Activated naive CD4-positive, alpha-beta T cell (primary cell): ENCODE measurements at places on chromosomes 7 and 10.
A peak's percentile ranks its signal among the peaks of the same experiment; 100 is the strongest.

DNA sequence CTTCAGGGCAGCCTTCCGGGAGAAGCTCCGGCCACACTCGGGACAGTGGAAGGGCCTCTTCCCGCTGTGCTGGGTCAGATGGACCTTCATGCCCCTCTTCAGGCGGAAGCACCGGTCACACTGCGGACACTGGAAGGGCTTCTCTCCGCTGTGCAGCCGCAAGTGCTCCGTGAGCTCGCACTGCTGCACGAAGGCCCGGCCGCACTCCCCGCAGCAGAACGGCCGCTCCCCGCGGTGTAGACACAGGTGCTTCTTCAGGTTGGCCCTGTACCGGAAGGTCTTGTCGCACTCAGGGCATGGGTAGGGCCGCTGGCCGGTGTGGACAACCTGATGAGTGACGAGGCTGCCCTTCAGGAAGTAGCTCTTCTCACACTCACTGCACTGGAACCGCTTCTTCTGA is 14.2 kb upstream of the ZNF786 start:
- no peak for DNase-seq

GRCh38 chr7:29277436-29278215 is 83.1 kb downstream of the CHN2 start:
- DNase-seq: no peak

- DNase-seq: peak; percentile 9
These were observed 1.3 kb downstream of the ZNRF2 start for GRCh38 chr7:30285536-30286284.

- no peak for DNase-seq
These were observed 51.4 kb upstream of the DNAJC1 start for GRCh38 chr10:22054961-22055360.

DNA sequence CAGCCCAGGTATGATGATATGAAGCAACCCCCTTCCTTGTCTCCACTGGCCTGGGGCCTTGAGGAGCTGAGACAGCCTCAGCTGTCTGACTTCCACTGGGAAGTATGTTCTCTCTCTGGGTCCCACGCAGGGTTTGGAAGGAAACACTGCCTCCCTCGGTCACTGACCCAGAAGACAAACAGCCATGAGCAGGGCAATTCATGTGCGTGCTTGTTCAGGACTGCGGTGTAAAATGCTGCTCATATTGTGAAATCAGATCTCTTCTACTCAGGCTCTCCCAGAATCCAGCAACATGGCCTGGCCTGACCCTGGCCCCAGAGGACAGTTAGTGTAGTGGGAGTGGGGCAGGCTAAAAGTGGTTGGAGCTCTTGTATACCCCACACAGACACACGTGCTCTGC is 2.8 kb downstream of the CLCN1 start:
- DNase-seq: no peak

GRCh38 chr7:27784399-27785053 is 44.6 kb downstream of the TAX1BP1 start:
- no peak for DNase-seq

- DNase-seq: no peak
These were observed 9.1 kb upstream of the PROSER2 start for GRCh38 chr10:11813855-11814567.

GRCh38 chr7:94250987-94251386 is 143.7 kb upstream of the COL1A2 start:
- DNase-seq: no peak

DNA sequence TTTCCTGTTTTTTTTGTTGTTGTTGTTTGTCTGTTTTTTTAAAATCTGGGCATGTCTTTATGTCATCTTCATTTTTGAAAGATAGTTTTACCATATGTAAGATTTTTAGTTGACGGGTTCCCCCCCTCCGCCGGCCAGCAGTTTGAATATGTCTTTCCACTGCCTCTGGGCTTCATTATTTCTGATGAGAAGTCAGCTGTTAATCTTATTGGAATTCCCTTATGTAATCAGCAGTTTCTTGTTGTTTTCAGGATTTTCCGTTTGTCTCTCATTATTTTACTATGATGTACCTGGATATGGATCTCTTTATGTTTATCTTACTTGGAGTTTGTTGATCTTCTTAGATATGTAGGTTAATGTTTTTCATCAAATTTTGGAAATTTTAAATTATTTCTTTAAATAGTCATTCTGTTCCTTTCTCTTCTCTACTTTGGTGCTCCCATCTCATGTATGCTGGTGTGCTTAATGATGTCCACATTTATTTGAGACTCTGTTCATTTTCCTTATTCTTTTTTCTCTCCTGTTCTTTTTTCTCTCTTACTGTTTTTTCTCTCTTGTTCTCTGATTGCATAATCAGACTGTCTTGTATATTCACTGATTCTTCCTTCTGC is 9.7 kb downstream of the EXOC6 start:
- DNase-seq: no peak

DNA sequence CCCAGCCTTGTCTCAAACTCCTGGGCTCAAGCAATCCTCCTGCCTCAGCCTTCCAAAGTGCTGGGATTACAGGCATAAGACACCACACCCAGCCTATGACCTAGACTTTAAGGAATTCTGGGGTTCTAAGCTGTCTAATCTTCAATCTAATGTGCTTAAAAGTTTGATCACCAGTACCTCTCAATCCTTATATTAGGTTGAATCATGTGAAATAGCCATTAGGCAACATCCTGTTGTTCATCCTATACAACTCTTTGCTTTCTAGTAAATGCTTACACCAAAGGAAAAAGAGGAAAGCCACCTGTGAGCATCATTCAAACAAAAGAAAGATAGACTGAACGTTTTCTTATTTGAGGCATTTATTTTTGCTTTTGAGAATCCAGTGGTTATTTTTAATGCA is 56.0 kb downstream of the ATOH7 start:
- no peak for DNase-seq
